ENCODE measurements at places on chromosomes 1 and 21.

DNA sequence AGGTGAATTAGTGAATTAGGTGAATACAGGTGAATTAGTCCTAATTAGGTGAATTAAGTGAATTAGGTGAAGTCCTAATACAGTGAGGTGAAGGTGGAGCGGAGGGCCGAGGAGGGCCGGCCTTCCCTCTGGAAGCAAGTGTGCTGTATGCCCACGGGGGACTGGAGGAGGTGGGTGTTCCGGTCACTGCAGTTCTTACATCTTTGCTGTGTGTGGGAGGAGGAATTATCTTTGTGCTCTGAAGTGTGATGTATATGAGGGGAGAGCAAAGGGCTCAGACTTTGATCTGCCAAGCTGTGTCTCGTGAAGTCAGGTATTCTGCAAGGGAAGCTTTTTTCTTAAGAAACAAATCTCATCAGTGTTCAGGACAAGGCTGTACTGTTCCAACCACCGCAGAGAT, 45.4 kb downstream of the AGPAT3 start:
- no peak for DNase-seq

GRCh38 chr1:85894651-85895050, 186.4 kb upstream of the ZNHIT6 start:
- no peak for DNase-seq

DNA sequence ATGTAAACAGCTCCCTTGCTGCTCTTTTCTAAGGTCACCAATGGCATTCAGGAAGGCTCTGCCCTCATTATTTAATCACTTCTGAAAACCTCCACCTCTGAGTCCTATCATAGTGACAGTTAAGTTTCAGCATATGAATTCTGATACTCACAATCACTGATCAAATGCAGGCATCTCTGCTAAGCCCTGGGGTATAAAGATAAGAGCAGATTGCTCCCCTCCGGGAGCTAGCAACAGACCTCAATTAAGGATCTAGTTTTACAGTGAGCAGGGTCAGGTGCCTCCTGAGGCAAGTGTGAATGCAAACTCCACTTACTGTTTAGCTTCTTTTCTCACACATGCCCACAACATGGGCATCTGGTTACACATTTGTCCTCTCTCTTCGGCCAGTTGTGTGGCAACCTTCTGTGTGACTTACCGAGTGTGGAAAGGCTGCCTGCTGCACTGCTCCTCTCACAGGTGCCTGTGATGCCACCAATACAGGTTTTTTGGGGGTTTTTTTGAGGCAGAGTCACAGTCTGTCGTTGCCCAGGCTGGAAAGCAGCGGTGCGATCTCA, 15.0 kb downstream of the IL10RB start:
- no peak for DNase-seq

DNA sequence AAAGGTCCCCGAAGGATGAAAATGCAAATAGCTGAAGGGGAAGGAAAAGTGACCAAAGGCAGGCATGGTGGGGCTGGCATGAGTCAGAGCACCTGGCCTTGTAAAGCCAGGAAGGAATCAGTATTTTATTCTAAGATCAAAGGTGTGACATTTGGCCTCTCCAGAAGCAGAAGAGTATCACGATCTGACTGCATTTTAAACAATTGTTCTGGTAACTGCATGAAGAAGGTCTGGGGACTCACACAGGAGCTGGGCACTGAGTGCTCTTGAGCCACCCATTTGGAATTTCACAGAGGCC, 23.2 kb downstream of the MAB21L3 start:
- DNase-seq = no peak

DNA sequence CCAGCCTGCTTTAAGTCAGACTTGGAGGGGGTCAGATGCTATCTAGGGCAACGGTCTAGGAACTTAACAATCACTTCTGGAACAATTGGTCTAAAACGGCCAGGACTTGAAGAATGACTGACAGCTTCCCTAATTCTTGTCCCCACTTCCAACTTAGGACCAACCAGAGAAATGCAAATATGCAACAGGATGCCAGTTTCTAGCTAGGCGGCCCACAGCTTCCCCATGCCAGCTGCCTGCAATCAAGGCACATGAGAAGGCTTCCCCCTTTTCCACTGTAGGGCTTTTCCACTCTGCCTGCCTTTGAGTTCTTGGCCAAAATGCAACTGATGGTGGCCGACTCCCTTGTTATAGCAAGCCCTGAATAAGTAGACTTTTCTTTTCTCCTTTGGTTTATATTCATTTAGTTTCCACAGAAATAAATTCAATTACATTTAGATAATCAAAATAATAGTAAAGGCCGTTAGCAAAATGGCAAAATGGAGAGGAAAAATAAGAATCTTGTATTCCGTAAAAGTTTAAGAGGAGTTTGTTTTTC, 80.9 kb downstream of the BACH1 start:
- no peak for DNase-seq

- DNase-seq = no peak
Observed at GRCh38 chr1:53368314-53369033, 40.6 kb upstream of the LRP8 start.
